ENCODE measurements at places on chromosomes 4 and X.

DNA sequence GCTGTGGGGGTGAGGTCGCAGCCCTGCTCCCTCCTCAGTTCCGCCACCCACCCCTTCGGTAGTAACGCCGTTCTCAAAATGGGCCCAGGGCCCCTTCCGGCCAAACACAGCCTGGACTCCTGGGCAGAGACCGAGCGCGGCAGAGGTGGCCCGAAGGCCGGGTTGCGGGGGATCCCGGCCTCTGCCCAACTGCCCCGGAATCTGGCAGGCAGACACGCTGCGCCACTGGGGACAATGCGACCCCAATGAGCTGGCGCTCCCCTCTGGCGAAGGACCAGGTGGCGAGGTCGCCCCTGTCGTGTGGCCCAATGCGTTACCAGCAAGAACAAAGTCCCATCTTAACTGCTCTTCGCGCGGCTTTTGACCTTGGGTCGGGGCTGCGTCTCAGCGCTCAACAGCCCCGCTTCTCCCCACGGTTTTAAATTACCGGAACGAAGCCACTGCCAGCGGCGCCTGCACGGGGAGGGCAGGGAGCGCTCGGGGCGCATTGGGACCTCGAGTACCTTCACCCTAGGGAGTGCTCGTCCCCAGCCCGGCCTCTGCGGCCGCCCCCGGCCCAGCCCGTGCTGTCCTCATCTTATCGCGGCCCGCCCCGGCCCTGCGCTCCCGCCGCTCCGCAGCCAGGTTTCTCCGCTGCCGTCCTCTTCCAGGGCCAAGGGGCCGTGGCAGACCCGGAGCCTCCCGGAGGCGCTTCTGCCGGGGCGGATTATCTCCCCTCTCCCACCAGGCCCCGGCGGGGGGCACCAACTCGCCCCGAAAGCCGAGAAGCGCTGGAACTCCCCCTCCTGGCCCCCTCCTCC is 22.2 kb upstream of the HMX1 start:
- no peak for DNase-seq

DNA sequence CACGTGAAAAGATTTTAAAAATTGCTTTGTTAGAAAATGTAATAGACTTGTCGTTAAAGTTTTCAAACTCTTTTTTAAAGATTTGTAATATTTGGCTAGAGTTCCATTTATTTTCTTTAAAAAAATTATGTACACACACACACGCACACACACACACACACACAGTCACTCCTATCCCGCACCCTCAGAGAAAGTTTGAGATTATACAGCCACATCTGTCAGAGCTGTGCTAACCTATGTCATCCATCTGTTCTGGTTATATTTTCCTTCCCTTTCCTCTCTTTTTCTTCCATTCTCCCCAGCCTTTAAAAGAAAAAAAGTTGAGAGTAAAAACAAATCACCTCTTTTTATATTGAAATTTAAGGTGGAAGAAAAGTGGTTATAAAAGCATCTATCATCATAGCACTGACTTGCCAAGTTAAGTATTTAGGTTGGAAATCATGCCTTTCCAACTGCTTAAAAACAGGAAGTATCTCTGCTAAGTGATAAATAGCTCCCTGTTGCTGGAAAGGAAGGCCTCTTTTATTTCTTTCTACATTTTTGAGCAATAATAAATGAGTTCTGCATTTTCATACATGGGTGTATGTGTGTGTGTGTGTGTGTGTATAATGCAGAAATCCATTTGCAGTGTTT is 163.3 kb upstream of the SPRY1 start:
- no peak for DNase-seq

GRCh38 chr4:105630670-105631655 is 77.5 kb downstream of the INTS12 start:
- DNase-seq, result no peak

GRCh38 chrX:108310506-108310905 is 127.7 kb downstream of the COL4A6 start:
- DNase-seq, result no peak
